Stimulated activated CD8-positive, alpha-beta memory T cell treated with anti-CD3 and anti-CD28 coated beads, Interleukin-4, amount 100 ng/mL, for 4 hours (primary cell): ENCODE measurements at places on chromosomes 13 and 19.

GRCh38 chr13:110361365-110361911 is 54.4 kb downstream of the COL4A2 start:
- no peak for DNase-seq

DNA sequence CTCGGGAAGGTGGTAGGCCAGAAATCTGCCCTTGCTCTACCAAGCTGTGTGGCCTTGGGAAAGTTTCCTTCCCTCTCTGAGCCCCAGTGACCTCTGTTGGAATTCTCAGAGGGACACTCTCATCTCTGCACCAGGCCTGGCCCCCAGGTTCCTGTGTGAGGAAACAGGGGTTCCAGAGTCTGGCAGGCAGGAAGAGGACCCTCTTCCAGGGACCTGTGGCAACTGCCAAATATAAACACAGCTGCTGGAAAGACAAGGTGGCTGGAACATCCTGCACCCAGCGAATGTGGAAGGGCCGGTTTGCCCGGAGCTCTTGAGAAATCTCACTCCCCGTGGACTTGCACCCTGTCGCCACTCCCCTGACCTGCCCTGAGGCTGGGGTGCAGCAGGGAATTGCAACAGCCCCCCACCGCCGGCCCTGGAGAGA is 52.8 kb downstream of the GADD45B start:
- no peak for DNase-seq

GRCh38 chr19:56193981-56194640 is 3.5 kb downstream of the ZSCAN5B start:
- DNase-seq = no peak

- DNase-seq = no peak
Observed at GRCh38 chr19:35232912-35233311, 4.4 kb upstream of the FAM187B start.

DNA sequence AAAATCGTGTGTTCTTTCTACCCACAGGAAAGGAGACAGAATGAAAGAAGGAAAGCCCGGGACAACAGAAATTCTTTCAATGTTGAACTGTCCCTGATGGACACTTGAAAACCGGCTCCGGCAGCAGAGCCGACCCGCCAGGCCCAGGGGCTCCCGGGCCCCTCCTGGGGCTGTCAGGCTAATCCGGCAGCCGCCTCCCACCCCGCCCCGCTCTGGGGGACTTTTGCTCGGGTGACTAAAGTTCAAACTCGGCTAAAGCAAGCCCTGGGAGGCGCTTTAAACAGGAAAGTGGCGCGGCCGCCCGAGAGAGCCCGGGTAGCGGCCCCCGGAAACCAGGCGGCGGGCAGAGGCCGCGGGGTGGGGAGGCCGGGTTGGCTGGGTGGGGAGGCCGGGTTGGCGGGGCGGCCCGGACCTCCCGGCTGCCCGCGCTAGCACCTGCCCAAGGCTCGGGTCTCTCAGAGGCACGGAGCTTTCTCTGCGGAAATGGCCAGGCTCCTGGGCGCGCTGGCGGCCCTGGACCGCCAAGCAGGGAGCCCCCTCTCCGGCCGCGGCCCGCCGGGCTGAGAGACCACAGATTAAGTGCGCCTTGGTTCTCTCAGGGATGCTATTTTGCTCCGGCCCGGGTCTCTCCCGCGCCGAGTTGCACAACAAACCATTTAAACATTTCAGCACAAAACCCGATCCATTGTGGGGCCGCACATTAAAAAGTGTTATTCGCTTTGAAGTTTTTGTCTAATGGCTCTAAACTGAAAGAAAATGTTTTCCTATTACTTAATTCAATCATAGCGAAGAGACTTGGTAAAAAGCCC is 2.6 kb upstream of the GSX1 start:
- no peak for DNase-seq

GRCh38 chr13:112796190-112796915 is 106.5 kb downstream of the ATP11A start:
- no peak for DNase-seq

- peak; percentile 83 for DNase-seq
Observed at GRCh38 chr19:53868892-53869804, 1.5 kb downstream of the MYADM start.

GRCh38 chr13:106530171-106530851 is 5.2 kb downstream of the EFNB2 start:
- DNase-seq = no peak

GRCh38 chr19:4722671-4723594 is 709 bp downstream of the DPP9 start:
- DNase-seq = no peak

- no peak for DNase-seq
Observed at GRCh38 chr13:23766283-23766682, 122.9 kb downstream of the MIPEP start.

DNA sequence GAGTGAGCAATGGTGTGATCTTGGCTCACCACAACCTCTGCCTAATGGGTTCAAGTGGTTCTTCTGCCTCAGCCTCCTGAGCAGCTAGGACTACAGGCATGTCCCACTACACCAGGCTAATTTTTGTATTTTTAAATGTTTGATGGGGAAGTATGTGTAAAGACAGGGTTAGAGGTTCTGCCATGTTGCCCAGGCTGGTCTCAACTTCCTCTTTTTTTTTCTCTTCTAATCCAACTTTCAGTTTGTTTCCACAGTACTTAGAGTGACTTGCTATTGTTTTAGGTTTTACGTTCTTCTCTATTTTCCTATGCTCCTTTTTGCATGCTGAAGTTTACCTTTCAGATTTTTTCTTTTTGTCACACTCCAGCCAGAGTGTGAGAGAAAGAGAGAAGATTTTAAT is 1433.0 kb downstream of the UQCRFS1 start:
- DNase-seq = no peak

GRCh38 chr13:96020155-96020575 is 33.0 kb downstream of the UGGT2 start:
- no peak for DNase-seq

DNA sequence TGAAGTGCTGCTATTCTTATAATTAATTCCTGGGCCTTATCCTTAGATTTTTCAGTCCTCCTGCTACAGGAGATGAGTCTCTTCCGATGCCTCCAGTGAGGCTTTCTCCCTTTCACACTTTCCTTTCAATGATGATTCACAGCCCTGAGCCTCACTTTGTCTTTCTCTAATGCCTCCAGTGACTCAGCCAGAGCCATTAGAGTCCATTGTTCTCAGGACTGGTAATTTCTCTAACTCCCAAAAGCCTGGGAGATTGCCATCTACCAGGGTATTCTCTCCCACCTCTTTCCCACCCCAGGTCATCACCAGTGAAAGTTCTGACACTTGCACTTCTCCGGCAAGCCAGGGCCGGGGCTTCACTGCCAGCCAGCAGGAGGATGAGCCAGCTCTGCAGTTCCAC is 49.6 kb upstream of the ARGLU1 start:
- no peak for DNase-seq

GRCh38 chr13:87042946-87043345 is 628.2 kb upstream of the SLITRK5 start:
- no peak for DNase-seq

- no peak for DNase-seq
Observed at GRCh38 chr19:722553-723101, 13.9 kb downstream of the PALM start.

- DNase-seq = no peak
Observed at GRCh38 chr19:41322451-41322850, 12.5 kb downstream of the CCDC97 start.

- no peak for DNase-seq
Observed at GRCh38 chr13:41767801-41768200, 193.1 kb downstream of the VWA8 start.

GRCh38 chr19:35130761-35131720 is 3.8 kb downstream of the LGI4 start:
- no peak for DNase-seq

DNA sequence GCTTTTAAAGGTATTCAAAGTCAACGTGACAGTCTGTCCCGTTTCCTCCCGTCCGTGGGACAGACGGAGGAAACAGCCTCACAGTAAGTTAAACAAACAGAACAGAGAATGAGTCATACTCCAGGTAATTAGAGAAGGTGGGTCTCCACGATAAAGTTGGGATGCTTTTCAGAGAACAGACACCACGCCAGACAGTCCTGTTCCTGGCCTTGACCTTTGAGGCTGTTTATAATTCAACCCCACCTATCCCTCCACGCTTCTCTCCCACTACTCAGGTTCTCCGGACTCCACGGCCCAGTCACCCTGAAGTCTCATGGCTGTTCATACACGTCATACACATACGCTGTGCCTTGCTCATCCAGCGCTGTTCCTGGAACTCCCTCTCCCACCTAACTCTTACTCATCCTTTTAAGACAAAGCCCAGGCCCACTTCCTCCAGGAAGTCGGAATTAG is 42.5 kb downstream of the ARHGEF18 start:
- no peak for DNase-seq

- DNase-seq = no peak
Observed at GRCh38 chr13:98450539-98451111, 126.3 kb downstream of the STK24 start.

GRCh38 chr13:112174476-112175110 is 107.6 kb downstream of the SOX1 start:
- no peak for DNase-seq

GRCh38 chr13:102593466-102593865 is 3.3 kb upstream of the TPP2 start:
- DNase-seq = no peak

GRCh38 chr19:11540645-11541044 is 2.0 kb downstream of the CNN1 start:
- DNase-seq = no peak

DNA sequence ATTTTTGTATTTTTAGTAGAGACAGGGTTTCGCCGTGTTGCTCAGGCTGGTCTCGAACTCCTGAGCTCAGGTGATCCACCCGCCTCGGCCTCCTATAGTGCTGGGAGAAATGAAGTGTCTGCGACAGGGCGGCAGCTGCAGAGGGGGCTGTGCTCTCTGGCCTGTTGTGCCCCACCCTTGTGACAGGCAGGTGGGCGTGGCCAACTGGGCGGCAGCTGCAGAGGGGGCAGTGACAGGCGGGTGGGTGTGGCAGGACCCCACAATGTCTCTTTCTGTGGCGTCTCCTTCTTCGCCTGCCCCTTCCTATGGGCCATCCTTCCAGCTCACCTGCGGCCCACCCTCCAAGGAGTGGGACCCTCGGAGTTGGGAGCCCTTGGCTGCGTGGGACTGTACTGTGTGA is 11.8 kb downstream of the STK11 start:
- DNase-seq = no peak

DNA sequence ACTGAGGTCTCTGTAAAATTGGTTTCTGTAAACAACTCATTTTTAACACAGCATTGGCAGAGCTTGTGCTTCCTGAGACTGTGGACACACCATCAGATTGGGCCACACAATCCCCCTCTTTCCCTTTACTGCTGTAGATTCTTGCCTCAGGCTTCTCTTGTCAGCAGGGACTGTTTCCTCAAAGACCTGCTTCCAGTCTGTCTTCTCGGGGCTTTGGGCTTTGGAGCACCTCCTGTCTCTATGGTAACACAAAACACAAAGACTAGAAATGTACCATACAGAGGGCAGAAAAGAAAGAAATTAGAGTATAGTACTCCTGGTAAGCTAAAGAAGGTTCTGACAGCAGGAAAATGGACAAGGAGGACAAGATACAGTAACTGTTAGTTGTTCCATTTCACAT is 484.5 kb downstream of the DIAPH3 start:
- DNase-seq = no peak

- no peak for DNase-seq
Observed at GRCh38 chr13:112850273-112850672, 118.7 kb upstream of the MCF2L start.

GRCh38 chr19:53190253-53190652 is 2.9 kb downstream of the ZNF665 start:
- DNase-seq = no peak

GRCh38 chr19:928471-929202 is 2.8 kb downstream of the ARID3A start:
- no peak for DNase-seq

- DNase-seq = no peak
Observed at GRCh38 chr13:68234274-68234673, 1004.1 kb upstream of the PCDH9 start.

GRCh38 chr19:31340042-31341025 is 8.9 kb downstream of the TSHZ3 start:
- no peak for DNase-seq

DNA sequence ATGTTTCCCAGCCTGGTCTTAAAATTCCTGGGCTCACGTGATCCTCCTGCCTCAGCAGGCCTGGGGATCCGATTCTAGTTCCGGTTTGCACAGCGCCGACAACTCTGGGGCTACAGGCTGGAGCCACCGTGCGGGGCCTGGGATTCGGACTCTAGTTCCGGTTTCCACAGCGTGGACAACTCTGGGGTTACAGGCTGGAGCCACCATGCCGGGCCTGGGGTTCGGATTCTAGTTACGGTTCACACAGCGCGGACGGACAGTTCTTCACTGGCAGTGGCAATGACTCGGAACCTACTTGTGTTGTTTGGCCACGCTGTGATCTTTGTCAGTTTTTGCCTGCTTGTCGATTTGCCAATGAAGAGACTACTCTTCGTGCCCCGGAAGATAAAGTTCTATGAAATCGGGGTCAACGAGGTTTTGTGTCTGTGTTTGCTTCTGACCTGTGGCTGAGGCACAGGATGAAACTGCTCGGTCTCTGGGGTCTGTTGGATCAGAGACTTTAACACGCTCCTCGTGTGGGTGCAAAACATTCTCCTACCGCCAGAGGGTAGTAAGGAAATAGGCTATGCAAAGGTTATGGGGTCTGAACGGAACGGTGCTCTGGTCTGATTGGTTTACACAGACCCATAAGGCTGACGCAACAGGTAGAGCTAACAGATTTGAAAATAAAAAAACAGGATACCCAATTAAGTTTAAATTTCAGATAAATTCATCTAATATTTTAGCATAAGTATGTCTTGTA is 12.1 kb upstream of the ZSCAN1 start:
- no peak for DNase-seq

GRCh38 chr13:103033999-103034398 is 32.2 kb downstream of the SLC10A2 start:
- no peak for DNase-seq
